Cortex of kidney (tissue), 1 donor: ENCODE measurements at places on chromosomes 5 and 9.

DNA sequence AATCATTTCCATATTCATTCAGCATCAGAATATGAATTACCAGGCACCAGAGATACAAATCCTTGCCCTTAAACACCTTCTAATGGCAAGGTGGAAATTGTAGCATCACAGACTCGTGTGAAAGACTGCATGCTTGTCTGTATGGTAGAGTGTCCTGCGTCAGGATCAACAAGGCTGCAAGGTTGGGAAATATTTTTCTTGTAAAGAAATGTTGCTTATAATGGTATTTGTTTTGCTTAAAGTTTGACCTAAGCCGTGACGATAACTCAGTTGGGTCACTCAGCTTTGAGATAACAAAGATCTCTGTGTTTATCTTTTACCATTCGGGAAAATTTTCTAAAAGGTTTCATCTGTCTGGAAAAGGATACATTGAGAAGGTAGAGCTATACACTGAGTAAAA, 87.6 kb downstream of the BASP1 start:
- no peak for DNase-seq

DNA sequence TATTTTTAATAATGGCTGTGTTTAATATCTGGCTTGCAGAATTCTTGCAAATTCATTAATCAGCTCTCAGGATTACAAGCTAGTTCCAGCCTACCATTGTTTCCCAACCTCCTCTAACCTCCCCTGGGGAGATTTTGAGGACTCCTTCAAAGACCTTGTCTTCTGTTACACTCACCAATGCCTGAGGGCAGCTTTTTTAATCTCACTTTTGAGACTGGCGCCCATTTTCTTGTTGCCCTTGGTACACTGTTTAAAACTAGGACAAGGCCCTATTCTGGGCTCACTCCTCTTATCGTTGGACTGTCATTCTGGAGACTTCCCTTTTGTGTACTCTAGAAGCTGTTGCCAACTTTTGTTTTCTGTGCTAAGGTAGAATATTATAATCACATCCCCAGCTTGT, 13.6 kb upstream of the EQTN start:
- DNase-seq = no peak

GRCh38 chr5:10329820-10330481, 22.2 kb upstream of the CMBL start:
- DNase-seq = no peak

- DNase-seq = no peak
These were observed 382.9 kb downstream of the GLIS3 start for GRCh38 chr9:3916984-3917383.

DNA sequence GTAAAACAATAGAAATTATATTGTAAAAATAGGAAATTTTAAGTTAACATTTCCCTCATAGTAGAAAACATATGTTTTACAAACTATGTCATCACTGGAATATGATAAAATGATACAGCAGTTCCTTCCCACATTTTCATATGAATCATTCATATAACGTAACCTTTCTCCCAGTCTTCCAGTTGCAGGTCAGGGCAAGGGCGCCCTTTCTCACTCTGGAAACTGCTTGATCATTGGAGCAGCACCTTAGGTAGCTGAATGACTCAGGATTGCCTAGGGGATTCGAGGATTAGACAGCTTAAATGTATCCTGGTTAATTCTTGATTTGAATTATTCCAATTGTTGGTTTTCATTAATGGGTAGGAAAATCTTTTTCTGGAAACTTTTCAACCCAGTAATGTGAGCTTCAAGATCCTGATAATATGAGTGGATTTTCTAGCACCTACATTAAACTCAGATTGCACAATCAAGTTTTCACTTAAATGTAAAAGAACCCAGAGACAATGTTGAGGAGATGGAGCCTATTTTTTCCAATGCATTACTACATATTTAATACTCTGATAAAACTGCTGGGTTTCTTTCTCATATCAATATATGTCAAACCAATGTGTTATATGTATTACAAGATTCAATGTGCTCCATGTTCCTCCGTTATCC, 32.6 kb upstream of the ANXA1 start:
- no peak for DNase-seq

- no peak for DNase-seq
These were observed 81.0 kb downstream of the SHB start for GRCh38 chr9:37988041-37988440.

DNA sequence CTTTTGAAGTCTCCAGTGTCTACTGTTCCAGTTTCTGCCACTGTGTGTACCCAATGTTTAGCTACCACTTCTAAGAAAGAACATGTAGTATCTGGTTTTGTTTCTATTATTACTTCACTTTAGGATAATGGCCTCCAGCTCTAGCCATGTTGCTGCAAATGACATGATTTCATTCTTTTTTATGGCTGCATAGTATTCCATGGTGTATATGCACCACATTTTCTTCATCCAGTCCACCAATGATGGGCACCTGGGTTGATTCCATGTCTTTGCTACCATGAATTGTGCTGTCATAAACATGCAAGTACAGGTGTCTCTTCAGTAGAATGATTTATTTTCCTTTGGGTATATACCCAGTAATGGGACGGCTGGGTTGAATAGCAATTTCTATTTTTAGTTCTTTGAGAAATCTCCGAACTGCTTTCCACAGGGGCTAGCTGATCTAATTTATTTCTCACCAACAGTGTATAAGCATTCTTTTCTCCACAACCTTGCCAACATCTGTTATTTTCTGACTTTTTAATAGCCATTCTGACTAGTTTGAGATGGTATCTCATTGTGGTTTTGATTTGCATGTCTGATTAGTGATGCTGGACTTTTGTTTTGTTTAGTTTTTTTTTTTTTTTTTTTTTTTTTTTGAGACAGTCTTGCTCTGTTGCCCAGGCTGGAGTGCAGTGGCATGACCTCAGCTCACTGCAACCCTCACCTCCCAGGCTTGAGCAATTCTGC, 68.9 kb downstream of the WDR41 start:
- no peak for DNase-seq

- no peak for DNase-seq
These were observed 124.3 kb upstream of the MOCS2 start for GRCh38 chr5:53233645-53234405.

DNA sequence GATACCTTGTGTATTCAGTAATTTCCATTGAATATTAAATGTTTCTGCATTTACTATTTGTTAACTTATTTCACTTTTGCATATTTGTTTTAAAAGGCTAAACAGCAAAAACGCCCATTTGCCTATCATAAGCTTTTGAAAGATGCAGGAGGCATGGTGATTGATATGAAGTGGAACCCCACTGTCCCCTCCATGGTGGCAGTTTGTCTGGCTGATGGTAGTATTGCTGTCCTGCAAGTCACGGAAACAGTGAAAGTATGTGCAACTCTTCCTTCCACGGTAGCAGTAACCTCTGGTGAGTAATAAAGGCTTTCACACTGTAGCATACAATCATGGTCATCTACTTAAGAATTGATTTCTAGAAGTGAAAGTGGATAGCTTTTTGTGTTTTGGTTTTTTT, 3.8 kb downstream of the NUP214 start:
- no peak for DNase-seq

GRCh38 chr5:90020575-90021538, 388.7 kb downstream of the CETN3 start:
- no peak for DNase-seq

GRCh38 chr9:131306397-131307004, 17.0 kb downstream of the PLPP7 start:
- no peak for DNase-seq

GRCh38 chr9:115466756-115467155, 348.8 kb upstream of the TNC start:
- DNase-seq = no peak

DNA sequence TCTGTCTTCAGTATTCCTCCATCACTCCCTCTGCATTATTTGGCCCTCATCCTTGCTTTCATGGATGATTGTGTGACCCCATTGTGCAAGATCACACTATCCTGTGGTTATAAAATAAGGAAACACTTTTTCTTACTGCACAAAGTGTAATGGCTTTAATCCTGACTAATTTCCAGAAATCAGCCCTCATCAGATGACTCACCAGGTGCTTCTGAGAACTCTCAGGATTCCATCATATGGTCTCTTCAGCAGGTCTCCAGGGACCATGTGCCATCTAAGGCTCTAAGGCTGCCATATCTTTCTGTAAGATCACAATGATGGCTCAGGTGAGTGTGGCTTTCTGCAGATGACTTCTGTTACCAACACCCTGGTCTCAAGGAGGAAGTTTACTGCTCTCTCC, 27.3 kb upstream of the FER start:
- DNase-seq = no peak

- DNase-seq = no peak
These were observed at the start of gene NDUFS6 for GRCh38 chr5:1801222-1801966. Gene NDUFS6, plus strand, starts transcription at chr5:1801407. Its CDS starts 11 bp downstream, at chr5:1801418.

GRCh38 chr5:149549461-149550267, 1.6 kb downstream of the CSNK1A1 start:
- no peak for DNase-seq

GRCh38 chr5:18607570-18607969, 973.3 kb downstream of the TAF11L14 start:
- DNase-seq = no peak

- no peak for DNase-seq
These were observed 133.0 kb downstream of the C9orf50 start for GRCh38 chr9:129487658-129488483.

- no peak for DNase-seq
These were observed 36.7 kb downstream of the COL23A1 start for GRCh38 chr5:178553517-178553916.

DNA sequence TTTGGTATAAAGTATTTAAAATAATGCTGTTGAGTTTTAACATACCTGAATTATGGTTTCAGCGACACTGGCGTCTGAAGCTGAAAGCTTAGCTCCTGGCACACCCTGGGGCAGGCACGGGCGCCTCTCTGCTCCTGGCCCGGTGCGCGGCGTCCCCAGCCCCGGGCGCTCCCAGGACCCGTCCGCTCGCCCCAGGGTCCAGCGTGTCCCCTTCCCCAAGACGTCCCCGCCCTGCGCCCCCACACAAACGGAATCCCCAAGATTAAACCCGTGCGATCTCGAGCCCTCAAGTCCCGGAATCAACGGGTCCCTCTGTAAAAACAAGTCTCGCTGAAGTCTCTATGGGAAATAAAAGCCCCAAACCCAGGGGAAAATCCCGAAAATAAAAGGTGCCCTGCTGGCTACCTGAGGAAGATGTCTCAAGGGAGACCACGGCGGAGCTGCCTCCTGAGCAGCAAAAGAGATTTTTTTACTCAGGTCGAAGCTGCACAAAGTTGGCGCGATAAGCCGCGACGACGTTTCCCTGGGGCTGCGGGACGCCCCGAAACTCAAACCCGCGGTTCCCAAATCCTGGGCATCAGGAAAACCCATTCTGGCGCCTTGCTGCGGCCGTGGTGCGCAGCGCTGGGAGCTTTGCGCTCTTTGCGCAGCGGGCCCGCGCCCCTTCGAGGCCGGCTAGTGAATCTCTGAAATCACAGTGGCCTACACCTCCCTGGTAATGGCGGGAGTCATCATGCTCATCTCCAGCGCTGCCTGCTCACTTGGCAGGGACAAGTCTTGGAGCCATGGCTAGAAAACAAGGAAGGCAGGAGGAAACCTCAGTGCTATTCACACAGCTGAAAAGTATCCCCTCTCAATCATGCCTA, 6.3 kb upstream of the IFNA8 start:
- no peak for DNase-seq

GRCh38 chr5:57216714-57217113, 42.9 kb downstream of the GPBP1 start:
- DNase-seq = no peak

DNA sequence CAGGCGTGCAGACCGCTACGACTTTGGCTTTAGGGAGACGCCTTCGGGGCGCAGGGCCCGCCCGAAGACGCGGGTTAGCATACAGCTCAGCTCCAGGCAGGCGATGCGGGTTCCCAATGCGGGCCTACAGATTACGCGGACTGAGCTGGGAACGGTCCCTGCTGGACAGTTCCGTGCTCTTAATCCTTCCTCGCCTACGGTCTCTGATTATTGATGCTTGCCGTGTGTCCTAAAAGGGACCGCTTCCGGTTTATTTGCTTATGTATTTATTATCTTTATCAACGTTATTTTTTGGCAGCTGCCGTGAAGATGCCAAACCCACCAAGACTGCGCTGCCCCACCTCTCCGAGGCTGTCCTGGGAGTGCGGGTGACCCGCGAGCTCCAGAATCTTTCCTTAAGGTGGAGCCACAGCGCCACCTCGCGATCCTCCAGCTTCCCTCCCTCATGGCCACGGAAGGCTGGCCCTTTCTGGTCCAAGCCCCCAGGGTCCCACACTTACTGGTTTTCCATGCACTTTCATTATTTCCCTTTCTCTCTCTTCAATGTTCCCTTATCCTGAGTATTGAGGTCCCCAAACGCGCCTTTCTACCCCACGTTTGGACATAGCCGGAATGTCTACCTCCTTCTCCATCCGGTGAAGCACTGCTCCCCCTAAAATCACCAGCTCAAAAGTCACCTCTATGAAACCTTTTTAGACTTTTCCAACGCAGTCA, 7.0 kb upstream of the EBF1 start:
- DNase-seq = no peak

DNA sequence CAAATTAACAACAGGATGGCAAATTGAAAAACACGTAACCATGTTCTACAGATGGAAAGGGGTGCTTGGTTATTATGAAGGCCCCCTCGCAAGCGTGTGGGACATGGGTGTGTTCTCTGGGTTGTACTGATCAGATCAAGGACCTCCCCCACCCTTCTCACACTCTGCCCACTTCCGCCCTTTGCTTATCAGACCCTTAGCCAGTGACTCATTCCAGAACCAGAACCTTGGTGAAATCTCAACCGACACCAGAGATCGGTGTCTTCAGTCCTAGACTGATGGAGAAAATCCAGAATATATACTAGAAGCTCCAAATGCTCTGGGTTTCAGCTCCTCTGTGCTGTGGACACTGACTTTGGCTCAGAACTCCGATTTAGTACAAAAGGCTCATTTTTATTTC, 64.9 kb downstream of the PTTG1 start:
- DNase-seq = no peak

DNA sequence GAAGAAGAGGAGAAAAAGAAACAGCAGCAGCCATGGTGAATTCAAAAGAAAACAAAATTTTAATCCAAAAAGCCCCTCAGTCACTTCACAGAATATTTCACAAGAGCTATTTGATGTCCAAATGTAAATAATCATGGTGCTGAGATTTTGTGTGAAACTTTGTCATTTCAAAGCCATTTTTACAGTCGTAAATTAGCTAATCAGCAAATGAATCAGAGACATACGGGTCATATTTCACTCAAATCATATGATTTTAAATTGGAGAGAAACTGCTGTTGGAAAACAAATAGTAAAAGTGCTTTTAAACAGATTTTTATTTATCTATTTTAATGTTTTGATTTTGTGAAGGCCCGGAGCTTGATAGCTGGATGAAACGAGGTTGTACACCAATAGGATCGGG, 101.4 kb upstream of the SMIM23 start:
- DNase-seq = no peak
